ENCODE measurements at places on chromosomes 11 and 22.

GRCh38 chr11:78834886-78835285 lies 260.2 kb upstream of the NARS2 start:
- DNase-seq, result no peak

DNA sequence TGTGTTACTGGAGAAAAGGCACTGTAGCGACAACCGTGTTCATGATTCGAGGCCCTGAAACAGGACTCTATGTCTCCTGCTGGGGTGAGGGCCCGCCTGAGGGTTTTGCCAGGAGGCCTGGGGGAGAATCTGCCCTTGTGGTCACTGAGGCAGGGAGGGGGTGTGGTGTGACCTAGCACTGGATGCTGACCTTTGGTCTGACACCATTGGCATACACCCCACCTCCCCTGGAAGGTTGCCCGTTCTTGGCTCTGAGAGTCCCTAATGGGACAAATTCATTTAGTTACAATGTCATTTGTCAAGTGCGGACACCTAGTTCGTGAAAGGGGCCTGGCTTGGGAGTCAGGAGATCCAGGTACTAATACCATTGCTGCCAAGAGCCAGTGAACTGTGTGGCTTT lies 29.0 kb downstream of the NECTIN1 start:
- DNase-seq, result no peak

DNA sequence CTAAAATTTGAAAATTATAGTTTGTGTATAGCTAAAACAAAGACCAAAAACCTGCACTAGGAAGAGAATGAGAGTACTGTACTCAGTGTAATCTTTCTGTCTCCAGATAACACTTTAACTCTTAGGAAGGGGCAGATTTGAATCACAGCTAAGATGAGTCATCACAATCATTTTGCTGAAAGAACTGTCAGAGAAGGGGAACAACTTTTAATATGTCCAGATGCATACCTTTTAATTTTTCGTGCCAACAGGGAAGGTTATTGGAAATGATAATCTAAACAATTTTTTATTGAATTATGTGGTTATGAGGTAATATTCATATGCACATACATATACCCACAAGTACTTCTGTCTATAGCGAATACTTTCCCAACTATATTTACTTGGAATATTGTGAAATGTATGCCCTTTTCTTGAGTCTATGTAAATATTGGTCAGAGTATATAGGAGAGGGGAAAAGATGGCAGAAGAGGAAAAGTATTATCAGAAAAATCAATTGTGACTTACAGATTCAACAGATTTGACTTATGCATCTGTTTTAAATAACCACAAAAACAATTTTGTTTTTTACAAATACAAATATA lies 51.1 kb upstream of the MUC15 start:
- no peak for DNase-seq

DNA sequence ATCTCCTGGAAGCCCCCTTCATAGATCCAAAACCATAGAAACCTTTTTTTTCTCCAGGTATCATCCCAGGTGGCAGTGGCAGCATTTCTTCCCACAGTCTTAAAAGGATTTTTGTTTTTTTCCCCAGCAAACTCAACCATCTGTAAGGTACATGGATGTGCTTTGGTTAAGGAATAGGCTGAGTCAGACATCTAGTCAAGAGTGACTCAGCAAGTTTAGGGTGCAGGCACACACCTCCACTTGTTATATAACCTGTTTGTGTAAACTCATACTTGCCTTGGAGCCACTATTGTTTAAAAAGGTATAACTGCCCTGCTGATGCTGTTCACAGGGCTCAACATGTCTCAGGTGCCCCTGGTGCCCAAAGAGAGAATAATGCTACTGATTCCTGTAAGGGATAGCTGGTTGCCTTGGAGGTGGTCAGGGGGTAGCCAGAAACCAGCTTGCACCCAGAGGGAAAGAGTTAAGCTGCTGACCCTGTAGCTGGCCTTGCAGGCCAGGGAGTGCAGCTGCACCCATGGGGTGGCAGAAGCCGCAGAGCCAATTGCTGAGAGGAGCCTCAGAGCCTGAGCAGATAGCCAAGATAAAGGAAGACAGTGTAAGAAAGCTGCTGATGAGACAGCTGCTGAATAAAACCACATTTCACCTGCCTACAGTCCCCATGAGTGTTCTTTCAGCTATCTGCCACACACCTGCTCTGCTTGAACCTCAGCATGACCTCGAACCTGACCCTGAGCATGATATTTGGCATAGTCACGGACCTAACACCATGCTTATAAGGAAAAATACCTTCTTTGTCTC lies 1726.1 kb upstream of the RAG2 start:
- no peak for DNase-seq

- no peak for DNase-seq
These were observed 29.0 kb downstream of the PDE3B start for GRCh38 chr11:14672635-14673034.

DNA sequence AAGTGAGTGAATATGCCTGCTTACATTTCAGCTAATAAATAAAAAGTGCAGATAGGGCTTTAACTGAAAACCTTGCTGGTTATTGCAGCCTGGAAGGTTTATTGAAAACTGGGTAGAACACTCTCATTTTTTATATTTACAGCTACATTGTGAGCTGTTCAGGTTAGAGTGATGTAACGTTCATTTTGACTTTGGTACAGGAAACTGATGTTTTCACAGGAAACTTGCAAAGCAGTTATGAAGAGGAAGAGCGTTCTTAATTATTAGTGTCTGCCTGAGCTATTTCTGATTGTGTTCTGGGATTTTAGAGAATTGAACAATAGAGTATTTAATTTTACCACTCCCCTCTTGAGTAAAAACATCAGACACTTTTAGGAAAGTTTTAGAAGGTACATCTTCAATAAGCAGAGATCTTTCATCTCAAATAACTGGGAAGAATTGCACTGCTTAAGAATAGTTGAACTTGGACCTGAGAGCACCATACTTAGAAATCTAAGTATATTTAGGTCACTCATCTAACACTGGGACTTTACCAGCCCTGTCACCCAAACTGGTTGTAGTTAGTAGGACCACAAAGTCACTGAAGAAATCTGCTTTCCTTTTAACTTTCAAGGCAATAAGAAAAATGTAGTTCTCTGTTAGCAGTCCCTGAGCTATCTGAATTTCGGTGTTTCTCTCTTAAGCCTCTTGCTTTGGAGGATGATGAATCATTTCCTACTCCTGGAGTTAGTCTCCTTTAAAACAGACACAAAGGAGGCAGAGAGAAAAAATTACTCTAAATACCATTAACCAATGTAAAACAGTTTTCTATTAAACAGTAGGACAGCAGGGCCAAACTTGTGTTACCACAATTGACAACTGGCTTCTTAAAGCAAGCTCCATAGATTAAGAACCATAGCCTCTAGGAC lies 128.6 kb upstream of the DDI1 start:
- no peak for DNase-seq

DNA sequence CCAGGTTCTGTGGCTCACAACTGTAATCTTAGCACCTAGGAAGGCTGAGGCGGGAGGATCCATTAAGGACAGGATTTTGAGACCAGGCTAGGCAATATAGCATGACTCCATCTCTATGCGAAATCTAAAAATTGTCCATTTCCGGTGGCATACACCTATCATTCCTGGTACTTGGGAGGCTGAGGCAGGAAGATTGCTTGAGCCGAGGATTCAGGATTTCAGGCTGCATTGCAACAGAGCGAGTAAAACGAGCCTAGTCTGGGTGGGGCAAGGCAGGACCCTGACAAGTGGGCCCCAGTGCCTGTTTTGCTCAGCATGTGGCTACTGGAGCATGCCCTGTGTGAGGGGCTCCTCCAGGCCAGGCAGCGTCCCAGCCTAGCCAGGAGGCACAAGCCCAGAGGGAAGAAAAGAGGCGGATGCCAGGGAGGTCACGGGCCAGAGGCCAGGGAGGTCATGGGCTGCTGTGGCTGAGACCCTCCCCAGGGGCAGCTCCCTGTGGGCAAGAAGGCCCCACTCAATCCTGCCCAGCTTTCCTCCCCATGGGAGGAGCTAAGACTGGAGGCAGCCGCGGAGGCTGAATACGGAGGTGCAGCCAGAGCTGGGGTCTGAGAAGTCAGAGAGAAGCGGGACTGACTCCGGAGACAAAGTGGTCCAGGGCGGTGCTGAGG lies 8.4 kb downstream of the LRRC74B start:
- DNase-seq, result no peak

DNA sequence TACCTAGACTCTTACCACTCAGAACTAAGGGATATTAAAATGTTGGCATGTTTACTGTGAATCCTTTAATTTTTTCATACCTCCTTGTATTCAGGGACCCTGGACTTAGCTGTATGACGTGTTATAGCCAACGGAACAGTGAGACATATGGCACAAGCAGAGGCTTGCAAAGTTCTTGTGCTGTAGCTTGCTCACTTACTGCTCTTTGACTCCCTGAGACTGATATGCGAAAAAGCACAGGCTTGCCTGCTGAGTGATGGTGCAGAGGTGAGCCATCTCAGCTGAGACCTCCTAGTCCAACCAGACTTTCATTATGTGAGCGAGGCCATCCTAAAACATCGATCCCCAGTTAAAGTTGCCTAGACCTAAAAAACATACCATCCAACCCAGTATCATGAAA lies 811.0 kb downstream of the METTL15 start:
- no peak for DNase-seq

DNA sequence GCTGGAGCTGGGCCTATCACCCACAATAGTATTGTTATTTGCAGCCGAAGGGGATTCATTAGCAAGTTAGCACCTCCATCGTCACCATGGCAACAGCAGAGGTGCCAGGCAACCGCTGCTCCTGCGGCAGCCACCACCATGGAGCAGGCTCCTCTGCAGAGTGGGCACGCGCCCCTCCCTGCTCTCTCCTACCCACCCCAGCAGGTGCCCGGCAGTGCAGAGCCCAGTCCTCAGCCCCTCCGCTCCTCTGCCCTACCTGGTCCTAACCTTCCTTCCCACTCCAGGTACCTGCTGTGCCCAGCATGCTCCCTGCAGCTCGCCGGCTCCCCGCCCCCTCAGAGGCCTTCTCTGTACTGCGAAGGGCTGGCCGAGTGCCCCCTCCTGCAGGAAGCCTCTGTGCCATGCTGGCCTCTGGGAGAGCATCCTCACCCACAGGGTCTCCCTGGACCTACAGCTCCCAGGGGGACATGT lies 3.6 kb downstream of the DUSP8 start:
- no peak for DNase-seq

DNA sequence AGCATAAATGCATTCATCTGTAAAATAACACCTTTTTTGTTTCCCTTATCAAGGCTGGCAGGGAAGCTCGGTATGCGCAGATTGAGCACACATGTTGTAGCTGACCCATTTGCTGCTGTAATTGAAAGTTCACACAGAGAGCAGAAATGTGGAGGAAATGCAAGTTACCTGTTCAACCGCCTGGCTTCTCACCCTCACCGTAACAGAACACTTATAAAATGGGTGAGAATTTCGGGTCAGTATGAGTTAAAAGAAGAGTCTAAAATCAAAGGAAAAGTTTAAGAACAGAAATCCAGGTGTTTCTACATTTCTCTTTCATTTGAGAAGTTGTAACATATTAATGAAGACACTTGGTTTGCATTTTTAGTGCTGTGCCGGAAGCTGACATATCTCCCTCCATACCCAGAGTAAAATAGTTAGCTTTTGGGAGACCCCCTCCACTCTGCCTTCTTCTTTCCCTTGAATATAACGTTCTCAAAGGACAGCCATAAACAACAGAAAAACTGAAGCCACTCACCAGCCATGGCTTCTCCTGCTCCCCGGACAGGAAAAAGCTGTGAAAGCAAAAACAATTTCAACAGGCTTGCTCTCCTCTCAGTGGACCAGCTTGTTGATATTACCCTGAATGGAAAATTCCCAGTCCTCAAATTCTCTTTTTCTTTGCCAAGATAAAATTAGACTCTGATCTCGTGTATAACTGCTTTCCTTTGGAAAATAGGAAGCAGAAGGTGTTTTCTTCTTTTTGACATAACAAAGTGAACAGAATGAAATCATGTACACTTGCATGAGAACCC lies at the start of gene CASP12:
Gene CASP12, minus strand, starts transcription at position 570 of the 794 bp plus-strand sequence.
- peak; percentile 13 for DNase-seq

DNA sequence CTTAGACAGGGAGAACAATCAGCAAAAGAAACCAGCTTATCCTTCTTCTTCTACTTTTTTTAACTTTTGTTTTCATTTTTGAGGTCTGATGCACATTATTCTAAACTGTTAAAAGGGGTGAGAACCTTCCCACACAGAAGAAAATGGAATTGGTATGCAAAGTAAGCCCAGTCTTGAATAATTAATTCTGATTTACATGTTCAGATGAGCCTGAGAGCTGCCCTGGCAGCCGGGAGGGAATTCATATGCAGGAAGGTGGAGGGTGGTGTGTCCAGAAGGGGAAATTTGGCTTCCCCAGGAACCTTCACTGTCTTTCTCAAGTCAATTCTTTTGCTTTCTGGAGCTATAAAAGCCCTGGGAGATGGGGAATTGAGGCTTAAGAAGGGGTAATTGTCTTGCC lies 181.0 kb downstream of the INSC start:
- no peak for DNase-seq

Measured in GM12864 (cell line).